ENCODE measurements at places on chromosomes 6 and 20. TPM values are rescaled to one million over a fixed set of nuclear protein-coding genes. Genes with fewer than 3 reads are reported as not detected.

Gene GSTA3
- total RNA-seq, result not detected

Gene CTCFL
- not detected for total RNA-seq

Gene NRN1
- 25.6 TPM for total RNA-seq

Gene KCTD20
- total RNA-seq, result 47.2 TPM

Gene FAM209A
- not detected for total RNA-seq

Gene FAM110A
- total RNA-seq, result 5.8 TPM

Gene PPP1R3G
- 0.09 TPM for total RNA-seq

Gene CD40
- total RNA-seq, result 33.1 TPM

DNA sequence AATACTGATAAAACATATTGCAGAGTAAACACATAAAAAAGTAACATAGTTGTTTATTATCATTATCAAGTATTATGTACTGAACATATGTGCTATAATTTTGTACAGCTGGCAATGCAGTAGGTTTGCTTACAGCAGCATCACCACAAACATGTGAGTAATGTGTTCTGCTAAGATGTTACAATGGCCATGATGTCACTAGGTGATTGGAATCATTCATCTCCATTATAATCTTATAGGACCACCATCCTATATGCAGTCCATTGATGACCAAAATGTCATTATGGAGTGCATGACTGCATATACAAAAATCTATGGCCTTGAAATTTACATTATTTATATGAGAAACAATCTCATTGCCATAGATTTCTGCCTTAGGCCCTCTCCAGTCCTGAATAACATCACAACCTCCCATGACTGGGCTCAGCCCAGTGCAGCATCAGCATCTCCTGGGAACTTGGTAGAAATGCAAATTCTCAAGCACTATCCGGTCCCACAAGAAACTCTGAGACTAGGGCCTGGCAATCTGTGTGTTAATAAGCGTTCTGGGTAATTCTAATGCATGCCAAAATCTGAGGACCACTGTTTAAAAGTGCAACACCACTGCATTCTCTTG is 352.0 kb upstream of the MARCKS start:
- no peak overlapping the region for H3K27ac ChIP-seq
- no peaks in the 10 kb centered on the region for H3K27me3 ChIP-seq
- DNase-seq, result no peak

- no peaks in the 10 kb centered on the region for H3K27me3 ChIP-seq
- no peaks in the 10 kb centered on the region for H3K4me1 ChIP-seq
- DNase-seq, result no peak
- H3K36me3 ChIP-seq, result no peaks in the 10 kb centered on the region
- H3K4me3 ChIP-seq, result no peak overlapping the region
These were observed 220.4 kb upstream of the ZNF217 start for GRCh38 chr20:53814060-53814459.

DNA sequence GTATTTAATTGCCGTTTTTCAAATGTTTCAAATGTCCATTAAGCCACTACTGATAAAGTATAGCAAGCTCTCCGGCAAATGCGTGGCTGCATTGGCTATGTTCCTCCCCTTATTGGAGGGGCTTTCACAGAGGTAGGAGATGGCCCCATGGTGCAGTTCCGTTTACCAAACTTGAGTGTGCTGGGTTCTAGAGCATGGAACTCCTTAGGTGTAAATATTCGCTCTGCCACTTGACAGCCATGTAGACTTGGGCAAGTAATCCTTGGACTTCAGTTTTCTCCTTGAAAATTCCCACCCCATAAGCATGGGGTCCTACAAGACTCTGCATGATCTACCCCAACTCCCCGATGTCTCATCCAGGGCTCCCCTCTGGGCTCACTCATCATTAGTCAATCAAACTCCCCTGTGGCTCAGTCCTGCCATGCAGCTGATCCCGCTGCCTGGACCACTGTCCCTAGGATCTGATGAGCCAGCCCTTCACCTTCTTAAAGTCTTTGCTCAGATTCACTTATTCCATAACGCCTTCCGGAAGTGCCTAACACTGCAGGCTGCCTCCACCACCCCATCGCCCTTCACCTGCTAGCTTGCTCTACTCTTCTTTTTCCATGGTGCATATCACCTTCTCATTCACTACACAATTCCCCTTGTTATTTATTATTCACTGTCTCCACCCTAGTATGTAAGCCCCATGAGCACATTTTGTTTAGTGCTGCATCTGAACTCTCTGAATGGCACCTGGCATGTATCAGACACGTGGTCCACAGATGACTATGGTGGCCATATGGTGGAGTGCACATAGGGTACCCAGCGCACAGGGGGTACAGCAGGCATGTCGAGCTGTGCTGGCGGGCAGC is 18.8 kb downstream of the PRR18 start:
- no peak overlapping the region for H3K4me3 ChIP-seq
- peaks cover 1% of the 10 kb centered on the region for H3K27me3 ChIP-seq
- no peaks in the 10 kb centered on the region for H3K36me3 ChIP-seq

GRCh38 chr6:151425561-151425960 is 26.4 kb downstream of the RMND1 start:
- no peak for DNase-seq
- H3K4me1 ChIP-seq, result no peaks in the 10 kb centered on the region
- no peak overlapping the region for H3K4me3 ChIP-seq
- H3K27ac ChIP-seq, result no peak overlapping the region

- peak; percentile 77 for DNase-seq
- no peaks in the 10 kb centered on the region for H3K36me3 ChIP-seq
- no peak overlapping the region for H3K27ac ChIP-seq
- H3K4me3 ChIP-seq, result no peak overlapping the region
- peaks cover 10% of the 10 kb centered on the region for H3K4me1 ChIP-seq
- no peaks in the 10 kb centered on the region for H3K27me3 ChIP-seq
These were observed 1.3 kb downstream of the RNF24 start for GRCh38 chr20:4014031-4014474.

- no peak overlapping the region for H3K4me3 ChIP-seq
- peak; percentile 57 for DNase-seq
- H3K27me3 ChIP-seq, result no peaks in the 10 kb centered on the region
These were observed 48.3 kb downstream of the PTPN1 start for GRCh38 chr20:50558483-50558925.

DNA sequence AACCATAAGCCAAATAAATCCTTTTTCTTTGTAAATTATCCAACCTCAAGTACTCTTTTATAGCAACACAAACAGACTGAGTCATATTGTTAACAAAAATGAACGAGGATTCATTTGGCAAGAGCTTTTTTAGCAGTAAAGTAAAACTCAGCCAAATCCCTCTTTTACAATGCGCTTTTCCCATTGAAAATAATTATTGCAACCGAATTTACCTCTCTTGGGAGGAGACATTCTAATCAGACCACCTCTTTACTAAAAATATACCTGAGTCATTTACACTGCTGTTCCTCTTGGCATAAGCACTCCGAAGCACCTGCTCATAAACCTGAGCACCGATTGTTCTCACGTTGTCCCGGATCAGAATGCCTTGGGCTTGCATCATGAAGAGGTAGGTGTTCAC is 57.4 kb downstream of the B4GALT5 start:
- no peak overlapping the region for H3K4me3 ChIP-seq
- H3K27me3 ChIP-seq, result no peaks in the 10 kb centered on the region
- DNase-seq, result no peak
- peaks cover 27% of the 10 kb centered on the region for H3K36me3 ChIP-seq
- no peak overlapping the region for H3K27ac ChIP-seq

DNA sequence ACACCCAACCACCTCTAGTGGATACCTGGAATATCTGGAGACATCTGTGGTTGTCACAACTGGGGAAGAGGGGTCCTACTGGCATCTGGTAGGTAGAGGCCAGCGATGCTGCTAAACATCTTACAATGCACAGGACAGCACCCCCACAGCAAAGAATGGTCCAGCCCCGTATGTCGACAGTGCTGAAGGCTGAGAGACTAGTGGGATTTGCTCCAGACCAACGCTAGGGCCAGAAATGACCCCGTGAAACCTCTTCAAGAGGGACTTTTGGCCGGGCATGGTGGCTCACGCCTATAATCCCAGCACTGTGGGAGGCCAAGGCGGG is 7.2 kb downstream of the PREX1 start:
- no peak overlapping the region for H3K4me3 ChIP-seq
- peaks cover 57% of the 10 kb centered on the region for H3K4me1 ChIP-seq
- H3K27ac ChIP-seq, result no peak overlapping the region
- peaks cover 12% of the 10 kb centered on the region for H3K36me3 ChIP-seq
- DNase-seq, result no peak

- no peaks in the 10 kb centered on the region for H3K36me3 ChIP-seq
- DNase-seq, result no peak
- peaks cover 7% of the 10 kb centered on the region for H3K4me1 ChIP-seq
- H3K27me3 ChIP-seq, result no peaks in the 10 kb centered on the region
- no peak overlapping the region for H3K27ac ChIP-seq
- no peak overlapping the region for H3K4me3 ChIP-seq
These were observed 23.6 kb downstream of the CDS2 start for GRCh38 chr20:5150226-5151076.

- peaks cover 14% of the 10 kb centered on the region for H3K4me1 ChIP-seq
- H3K27me3 ChIP-seq, result no peaks in the 10 kb centered on the region
- no peak overlapping the region for H3K27ac ChIP-seq
- H3K36me3 ChIP-seq, result no peaks in the 10 kb centered on the region
- peak; percentile 47 for DNase-seq
These were observed 245.1 kb upstream of the RSPO3 start for GRCh38 chr6:126873351-126873750.

Measured in endothelial cell of umbilical vein (primary cell).